ENCODE measurements at places on chromosomes 6 and 20.

DNA sequence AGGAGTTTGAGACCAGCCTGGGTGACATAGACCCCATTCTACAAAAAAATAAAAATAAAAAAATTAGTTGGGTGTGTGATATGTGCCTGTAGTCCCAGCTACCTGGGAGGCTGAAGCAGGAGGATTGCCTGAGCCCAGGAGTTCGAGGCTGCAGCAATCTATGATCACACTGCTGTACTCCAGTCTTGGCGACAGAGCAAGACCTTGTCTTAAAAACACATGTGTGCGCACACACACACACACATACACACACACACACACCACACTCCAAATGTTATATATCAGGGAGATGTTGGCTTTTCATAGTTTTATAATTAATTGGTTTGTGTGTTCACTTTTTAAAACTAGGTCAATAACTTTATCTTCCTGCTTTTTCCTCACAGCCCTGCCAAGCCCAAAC, 110.5 kb downstream of the RTN4IP1 start:
- DNase-seq = no peak

- no peak for DNase-seq
Observed at GRCh38 chr6:38775870-38776269, 60.8 kb downstream of the DNAH8 start.

- no peak for DNase-seq
Observed at GRCh38 chr6:132623106-132623845, 799 bp downstream of the TAAR2 start.

- no peak for DNase-seq
Observed at GRCh38 chr6:142238881-142239280, 62.9 kb upstream of the ADGRG6 start.

- no peak for DNase-seq
Observed at GRCh38 chr6:3163248-3163594, 5.9 kb upstream of the TUBB2A start.

DNA sequence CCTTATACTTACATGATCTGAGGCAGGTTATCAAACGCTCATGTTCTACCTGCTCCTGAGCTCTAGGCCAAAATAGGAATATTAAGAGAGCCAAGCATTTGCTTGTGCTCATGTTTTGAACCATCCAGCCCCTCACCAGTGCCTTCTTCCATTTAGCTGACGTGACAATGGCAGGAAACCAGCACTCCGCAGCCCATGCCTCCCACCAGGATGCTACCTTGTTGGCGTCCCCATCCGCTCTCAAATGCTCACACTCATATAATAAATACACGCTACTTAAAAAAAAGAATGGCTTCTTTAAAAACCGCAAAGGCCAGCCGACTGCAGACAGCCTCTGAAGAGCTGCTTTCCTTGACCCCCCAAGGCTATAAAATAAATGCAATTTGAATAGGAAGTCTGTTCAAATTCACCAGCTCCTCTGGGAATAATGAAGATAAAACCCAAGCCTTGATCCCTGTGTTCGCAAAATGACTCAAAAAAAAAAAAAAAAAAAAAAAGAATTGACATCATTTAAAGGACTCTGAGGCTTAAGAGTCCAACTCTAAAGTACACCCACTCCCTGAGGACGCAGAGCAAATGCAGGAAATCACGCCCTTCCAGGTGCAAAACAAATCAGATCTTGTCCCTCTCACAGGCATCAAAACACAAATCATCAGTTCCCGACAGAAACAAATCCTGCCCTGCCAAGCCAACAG, 29.0 kb downstream of the RNASET2 start:
- DNase-seq = no peak

DNA sequence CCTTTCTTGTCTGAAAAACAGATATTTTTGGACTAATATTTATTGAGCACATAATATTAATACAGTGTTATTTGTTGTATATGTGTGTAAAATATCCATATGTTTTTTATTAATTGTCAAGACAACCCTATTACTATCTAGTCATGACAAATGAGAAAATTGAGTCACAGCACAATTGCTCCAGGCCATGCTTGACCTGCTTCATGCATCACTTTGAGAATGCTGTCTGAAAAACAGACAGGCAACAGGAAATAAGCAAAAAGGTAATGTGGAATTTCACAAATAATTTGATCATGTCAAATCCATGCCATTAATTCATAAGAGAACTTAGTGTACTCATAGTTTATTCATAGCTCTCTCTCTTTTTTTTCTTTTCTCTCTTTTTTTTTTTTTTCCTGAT, 246.5 kb downstream of the RIMS1 start:
- no peak for DNase-seq

DNA sequence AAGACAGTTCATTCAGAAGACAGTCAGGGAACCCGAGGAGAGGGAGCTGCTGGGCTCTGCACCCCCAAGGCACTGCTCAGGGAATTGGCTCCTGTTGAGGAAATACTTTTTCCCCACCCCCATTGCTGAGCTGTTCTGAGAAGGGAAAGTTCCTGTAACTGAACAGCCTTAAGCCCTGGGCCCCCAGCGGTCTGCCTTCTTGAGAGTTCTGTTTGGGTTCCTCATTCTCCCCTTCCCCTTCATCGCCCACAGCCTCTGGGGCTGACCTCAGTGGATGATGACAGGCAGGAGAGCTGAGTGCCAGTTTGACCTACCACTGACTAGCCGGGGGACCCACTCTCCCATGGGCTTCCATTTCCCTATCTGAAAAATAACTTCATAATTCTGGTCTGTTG, 10.7 kb downstream of the HCK start:
- peak; percentile 63 for DNase-seq
